Stimulated activated naive B cell treated with anti-CD40 and anti-IgM and Interleukin-4, amounts not matched to agents 10 μg/mL and 1 μg/mL and 100 μg/mL, for 72 hours (primary cell): ENCODE measurements at places on chromosomes 2 and 18.

- peaks cover 22% of the 10 kb centered on the region for H3K36me3 ChIP-seq
- no peaks in the 10 kb centered on the region for H3K27me3 ChIP-seq
- no peak for DNase-seq
These were observed 96.3 kb downstream of the ARMC9 start for GRCh38 chr2:231294571-231295362.

- H3K4me3 ChIP-seq, result no peak overlapping the region
- no peak overlapping the region for H3K27ac ChIP-seq
- no peaks in the 10 kb centered on the region for H3K36me3 ChIP-seq
- no peaks in the 10 kb centered on the region for H3K4me1 ChIP-seq
These were observed 317.7 kb downstream of the RDH14 start for GRCh38 chr2:18242716-18243115.

DNA sequence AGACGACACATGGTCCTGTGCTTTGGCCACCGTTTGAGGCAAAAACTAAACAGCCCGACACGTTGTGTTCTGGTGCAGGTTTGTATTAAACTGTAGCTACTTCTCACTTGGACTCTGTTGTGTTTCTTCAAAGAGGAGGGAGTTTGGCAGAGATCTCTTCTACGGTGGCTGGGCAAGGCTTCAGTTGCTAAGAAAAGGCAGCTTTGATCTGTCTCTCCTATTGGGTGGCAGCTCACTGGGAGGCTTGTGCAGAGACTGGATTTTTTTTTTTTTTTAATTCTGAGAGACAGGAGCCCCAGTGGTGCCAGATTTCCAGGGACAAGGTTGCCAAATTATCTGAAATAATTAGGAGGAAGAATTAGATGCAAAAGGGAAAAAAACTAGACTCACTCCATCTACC is 20.2 kb upstream of the MAPRE3 start:
- H3K27me3 ChIP-seq, result peaks cover 48% of the 10 kb centered on the region
- H3K4me1 ChIP-seq, result no peaks in the 10 kb centered on the region
- H3K27ac ChIP-seq, result no peak overlapping the region
- no peaks in the 10 kb centered on the region for H3K36me3 ChIP-seq

- H3K27me3 ChIP-seq, result no peaks in the 10 kb centered on the region
- no peak for DNase-seq
- H3K4me1 ChIP-seq, result no peaks in the 10 kb centered on the region
- no peak overlapping the region for H3K4me3 ChIP-seq
These were observed 557 bp downstream of the DCC start for GRCh38 chr18:52340406-52341102.

- DNase-seq, result no peak
- no peak overlapping the region for H3K4me3 ChIP-seq
- no peaks in the 10 kb centered on the region for H3K27me3 ChIP-seq
These were observed 18.8 kb downstream of the TMEM127 start for GRCh38 chr2:96247009-96247408.

DNA sequence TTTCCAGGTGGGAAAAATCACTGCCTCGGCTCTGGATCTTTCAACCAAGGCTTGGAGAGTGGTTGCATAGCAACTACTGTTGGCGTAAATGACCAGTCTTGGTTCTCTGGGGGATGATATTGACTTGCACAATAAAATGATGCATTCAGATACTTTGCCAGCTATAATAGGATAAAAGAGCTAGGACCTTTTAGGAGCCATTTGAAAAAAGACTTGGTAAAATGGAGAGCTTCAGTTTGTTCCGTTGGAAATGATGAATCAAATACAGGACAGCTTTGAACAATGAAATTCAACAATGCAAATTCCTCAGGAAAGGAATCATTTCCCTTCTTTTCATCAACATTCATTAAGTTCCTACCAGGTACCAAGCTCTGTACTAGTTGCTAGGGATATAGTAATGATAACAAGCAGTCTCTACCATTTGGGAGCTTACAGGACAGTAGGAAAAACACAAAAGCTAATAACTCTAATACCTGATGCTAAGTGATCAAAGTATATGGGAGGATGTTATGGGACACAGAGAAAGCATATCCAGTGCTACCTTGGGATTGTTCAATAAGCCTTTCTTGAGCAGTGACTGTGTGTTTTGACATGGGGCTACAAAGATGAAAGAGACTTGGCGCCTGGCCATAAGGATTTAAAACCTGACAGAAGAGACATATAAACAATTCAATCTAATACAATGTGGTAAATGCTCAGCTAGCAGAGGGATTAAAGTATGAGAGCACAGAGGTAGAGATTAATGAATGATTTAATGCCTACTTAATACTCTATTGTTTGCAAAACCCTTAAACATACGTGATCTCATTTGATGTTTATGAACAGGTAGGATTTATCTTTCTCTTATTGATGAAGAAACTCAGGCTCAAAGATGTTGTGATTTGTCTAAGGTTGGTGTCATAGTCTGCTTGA is 110.7 kb downstream of the QPCT start:
- DNase-seq, result no peak
- H3K27me3 ChIP-seq, result no peaks in the 10 kb centered on the region
- no peaks in the 10 kb centered on the region for H3K36me3 ChIP-seq
- H3K4me3 ChIP-seq, result no peak overlapping the region
- peaks cover 6% of the 10 kb centered on the region for H3K4me1 ChIP-seq

DNA sequence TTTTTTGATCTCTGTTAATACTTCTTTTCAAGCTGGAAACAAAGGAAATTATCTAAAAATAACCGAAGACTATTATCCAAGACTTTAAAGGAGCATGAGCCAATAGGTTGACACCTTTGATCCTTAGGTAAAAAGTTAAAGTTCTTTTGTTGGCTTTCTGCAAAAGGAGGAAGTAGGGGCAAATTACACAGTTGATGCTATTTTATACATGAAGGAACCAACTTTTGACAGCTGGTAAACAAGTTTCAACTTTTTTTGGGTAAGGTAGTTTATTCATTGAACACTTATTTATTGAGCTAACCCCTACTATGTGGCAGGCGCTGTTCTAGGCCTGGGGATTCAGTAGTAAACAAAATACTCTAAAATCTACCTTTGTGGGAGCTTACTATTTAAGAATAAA is 66.6 kb upstream of the ZEB2 start:
- H3K27me3 ChIP-seq, result peaks cover 21% of the 10 kb centered on the region
- H3K27ac ChIP-seq, result no peak overlapping the region
- no peak for DNase-seq
- H3K4me3 ChIP-seq, result no peak overlapping the region
- H3K4me1 ChIP-seq, result peaks cover 23% of the 10 kb centered on the region
- peaks cover 4% of the 10 kb centered on the region for H3K36me3 ChIP-seq

DNA sequence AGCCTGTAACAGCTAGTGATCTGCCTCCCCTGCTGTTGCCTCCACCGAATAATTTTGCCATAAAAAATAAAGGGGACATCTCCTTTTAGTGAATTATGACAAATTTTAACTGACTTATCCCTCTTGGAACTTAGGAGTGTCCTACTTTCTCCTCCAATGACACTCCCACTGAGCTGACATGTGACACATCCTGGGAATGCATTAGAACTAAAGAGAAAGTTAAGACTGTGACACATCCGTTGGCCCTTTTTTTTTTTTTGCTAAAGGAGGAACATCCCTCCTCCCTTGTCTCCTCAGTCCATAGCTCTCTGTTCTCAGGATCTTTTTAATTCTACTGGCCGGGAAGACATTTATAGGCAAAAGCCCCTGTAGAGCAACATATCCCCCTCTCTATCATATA is 268.2 kb downstream of the NRXN1 start:
- H3K4me3 ChIP-seq, result no peak overlapping the region
- H3K27me3 ChIP-seq, result no peaks in the 10 kb centered on the region
